ENCODE measurements at places on chromosomes 11 and 22.

- no peak for DNase-seq
Measured at GRCh38 chr11:47408598-47409439, 429 bp downstream of the SLC39A13 start.

- no peak for DNase-seq
Measured at GRCh38 chr22:22841598-22841997, 46.0 kb upstream of the IGLL5 start.

DNA sequence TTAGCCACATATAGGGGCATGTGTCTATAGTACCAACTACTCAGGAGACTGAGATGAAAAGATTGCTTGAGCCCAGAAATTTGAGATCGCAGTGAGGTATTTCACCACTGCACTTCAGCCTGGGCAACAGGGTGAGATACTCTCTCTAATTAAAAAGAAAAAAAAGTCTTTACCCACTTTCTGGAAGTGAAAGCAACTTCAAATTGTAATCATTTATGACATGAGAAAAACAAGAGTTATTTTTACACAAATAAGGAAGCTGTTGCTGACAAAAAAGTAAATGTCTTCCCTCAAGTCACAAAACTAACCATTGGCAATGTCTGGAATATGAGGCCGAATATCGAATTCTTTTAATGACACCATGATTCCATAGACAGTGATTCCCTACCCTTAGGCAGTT lies 71.4 kb downstream of the GLYATL1 start:
- no peak for DNase-seq

DNA sequence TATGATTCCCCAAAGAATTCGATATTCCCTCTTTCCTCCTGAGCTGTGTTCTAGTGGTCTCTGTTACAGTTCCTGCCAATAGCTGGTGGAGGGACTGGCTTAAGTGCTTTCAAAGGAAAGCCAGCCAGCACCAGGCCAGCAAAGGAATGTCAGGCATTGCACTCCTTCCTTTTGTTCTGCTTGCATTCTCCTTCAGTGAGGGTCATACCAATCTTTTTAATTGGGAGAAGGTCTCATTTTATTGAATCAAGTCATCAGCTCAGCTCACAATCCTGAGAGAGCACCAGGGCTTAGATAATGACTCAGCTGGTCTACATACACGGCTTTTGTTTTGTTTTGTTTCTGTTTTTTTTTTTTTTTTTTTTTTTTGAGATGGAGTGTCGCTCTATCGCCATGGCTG lies 222.9 kb downstream of the NAV2 start:
- DNase-seq, result no peak

DNA sequence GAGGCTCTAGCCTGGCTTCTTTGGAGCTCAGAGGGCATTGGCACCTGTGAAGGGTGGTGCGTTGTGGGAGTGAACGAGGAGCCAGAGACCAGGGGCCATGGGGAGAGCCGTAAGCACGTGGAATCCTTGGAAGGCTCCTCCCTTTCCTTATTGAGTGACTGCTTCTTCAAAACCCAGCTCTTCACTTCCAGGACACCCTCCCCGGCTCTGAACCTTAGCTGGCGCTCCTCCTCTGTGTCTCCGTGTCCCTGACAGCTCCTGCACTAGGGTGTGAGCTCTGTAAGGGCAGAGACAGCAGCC lies 26.3 kb downstream of the POLR3H start:
- DNase-seq, result no peak

- no peak for DNase-seq
Measured at GRCh38 chr11:27468995-27469695, 3.4 kb downstream of the LGR4 start.

- DNase-seq, result no peak
Measured at GRCh38 chr11:77589181-77589520, 602 bp upstream of the AQP11 start.

GRCh38 chr11:58061813-58062212 lies 31.1 kb downstream of the OR6Q1 start:
- no peak for DNase-seq

GRCh38 chr11:72814286-72815109 lies at the start of gene ATG16L2:
Gene ATG16L2 (plus strand): TSS chr11:72814411. CDS start chr11:72814446, 35 bp downstream.
- peak; percentile 91 for DNase-seq

DNA sequence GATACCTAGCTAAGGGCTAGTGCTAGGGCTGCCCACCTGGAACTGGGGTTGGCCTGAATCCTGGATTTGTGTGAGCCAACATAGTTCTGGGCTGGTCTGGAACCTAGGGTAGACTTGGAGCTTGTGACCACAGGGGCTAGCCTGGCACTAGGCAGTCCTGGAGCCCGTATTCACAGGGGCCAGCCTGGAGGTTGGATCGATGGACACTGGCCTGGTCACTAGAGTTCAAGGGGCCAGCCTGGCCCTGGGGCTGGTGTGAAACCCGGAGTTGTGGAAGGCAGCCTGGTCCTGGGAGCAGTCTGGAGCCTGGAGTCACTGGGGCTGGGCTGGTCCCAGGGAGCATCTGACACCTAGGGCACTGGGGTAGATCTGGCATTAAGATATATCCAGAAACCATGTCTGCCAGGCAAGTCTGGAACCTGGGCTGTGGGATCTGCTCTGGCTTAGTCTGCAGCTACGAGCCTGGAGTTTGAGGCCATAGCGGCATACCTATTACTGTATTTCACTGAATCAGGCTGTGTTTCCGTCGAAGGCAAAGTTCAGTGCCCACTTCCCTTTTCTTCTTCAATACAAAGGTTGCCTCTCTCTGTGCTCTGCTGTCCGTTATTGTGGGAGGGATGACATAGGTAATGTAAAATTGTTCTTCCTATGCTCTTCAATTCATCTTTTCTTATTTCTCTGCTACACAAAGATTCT lies 9.1 kb upstream of the GLYATL1B start:
- DNase-seq, result no peak

GRCh38 chr11:69352166-69352565 lies 58.2 kb downstream of the MYEOV start:
- no peak for DNase-seq

- DNase-seq, result no peak
Measured at GRCh38 chr11:44566952-44567875, 1.8 kb downstream of the CD82 start.

GRCh38 chr11:134361661-134362060 lies 29.9 kb downstream of the GLB1L2 start:
- no peak for DNase-seq

- DNase-seq, result no peak
Measured at GRCh38 chr22:17734187-17734586, 40.1 kb downstream of the BID start.

- no peak for DNase-seq
Measured at GRCh38 chr11:110094298-110095285, 1.4 kb downstream of the ZC3H12C start.

DNA sequence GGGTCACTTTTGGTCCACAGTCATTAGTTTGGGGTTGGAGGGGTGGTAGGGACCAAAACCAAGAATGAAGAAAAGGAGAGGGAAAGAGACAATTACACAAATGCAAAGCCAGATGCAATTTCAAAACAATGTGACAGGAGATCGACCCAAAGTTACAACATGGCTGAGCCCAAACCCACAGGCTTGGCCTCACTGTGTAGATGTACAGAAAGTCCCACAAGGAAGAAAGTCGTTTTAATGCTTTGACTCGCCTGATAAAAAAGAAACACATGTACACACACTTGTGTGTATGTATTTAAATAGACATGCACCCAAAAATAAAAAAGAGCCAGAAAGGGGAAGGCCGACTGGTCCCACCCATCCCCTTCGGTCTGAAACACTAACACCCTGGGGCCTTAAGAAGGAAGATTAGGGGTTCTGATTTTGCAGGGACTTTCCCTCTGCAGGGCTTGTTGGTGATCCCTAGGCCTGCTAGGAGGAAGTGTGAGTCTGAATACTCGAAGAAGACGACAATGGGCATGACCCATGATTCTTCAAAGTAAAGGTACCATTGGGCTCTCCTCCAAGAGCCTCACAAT lies 104.1 kb downstream of the ETS1 start:
- DNase-seq, result peak; percentile 47

GRCh38 chr11:103875855-103876510 lies 160.5 kb upstream of the DDI1 start:
- no peak for DNase-seq

- no peak for DNase-seq
Measured at GRCh38 chr11:86591631-86592030, 80.8 kb downstream of the ME3 start.

DNA sequence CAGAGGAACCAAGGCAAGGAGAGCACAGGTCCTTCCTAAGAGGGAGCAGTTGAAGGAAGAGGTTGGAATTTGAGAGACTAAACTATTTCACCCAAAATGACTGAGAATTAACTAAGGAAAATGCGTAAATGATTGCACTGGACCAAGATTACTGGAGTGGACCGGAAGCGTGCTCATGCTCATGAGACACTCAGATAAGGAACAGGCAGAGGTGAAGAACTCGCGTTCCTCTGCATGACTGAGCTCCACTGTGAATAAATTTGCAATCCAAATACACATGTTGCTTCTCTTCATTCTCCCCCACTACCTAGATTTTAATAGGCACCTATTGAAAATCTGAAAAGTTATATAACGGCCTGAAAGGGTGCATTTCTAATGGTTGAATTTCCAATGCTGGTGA lies 207.0 kb downstream of the KIRREL3 start:
- no peak for DNase-seq

- DNase-seq, result no peak
Measured at GRCh38 chr11:12185914-12186313, 75.5 kb downstream of the MICAL2 start.

DNA sequence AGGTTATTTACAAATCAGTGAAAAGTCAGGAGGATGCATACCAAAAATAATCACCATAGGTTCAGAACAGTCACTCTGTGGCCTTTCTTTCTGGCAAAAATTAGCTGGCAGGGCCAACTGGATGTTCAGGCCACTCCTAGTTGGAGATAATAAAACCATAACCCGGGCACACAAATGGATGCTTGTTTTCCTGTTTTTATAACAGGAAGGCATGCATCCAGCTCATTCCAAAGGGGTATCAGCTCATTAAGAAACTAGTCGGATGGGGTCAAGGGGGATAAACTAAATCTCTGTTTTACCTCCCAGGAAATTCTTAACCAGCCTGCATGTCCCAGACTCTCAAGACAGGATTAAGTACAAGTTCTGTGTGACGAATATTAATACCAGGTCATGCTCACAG lies 81.0 kb downstream of the FBXO7 start:
- DNase-seq, result no peak

DNA sequence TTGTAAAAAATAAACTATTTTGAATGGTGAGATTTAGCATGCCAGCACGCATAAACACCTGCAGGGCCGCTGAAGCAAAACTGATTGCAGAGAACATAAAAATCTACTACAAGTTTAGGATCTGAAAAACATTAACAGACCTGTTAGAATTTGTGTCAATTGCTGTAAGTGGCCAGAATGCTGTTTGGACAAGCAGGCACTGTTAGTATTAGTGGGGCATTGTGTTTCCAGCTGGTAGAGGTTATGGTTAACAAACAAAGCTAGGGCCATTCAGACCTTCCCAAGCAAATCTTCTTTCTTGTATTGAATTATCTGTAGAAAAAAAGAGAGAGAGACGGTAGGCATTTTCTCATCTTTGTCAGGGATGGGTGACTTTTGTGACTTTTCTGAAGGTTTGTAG lies 57.6 kb upstream of the OLFML1 start:
- DNase-seq, result no peak

DNA sequence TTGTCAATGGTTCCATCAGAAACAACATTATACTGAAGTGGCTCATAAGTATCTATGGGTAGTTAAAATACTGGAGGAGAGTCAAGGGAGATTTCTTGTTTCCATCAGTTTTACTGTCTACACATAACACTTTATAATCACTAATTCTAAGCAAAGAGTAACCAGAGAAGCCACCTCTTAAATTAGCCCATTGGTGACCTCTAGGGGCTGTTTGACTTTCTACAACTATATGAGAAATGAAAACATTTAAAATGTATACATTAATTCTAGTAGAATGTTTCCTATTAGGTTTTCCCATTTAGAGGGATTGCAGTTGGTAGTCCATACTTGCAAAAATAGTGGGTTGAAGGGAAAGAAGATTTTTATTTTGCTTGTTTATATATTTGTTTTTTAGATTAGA lies 504.3 kb downstream of the FAM181B start:
- DNase-seq, result no peak

DNA sequence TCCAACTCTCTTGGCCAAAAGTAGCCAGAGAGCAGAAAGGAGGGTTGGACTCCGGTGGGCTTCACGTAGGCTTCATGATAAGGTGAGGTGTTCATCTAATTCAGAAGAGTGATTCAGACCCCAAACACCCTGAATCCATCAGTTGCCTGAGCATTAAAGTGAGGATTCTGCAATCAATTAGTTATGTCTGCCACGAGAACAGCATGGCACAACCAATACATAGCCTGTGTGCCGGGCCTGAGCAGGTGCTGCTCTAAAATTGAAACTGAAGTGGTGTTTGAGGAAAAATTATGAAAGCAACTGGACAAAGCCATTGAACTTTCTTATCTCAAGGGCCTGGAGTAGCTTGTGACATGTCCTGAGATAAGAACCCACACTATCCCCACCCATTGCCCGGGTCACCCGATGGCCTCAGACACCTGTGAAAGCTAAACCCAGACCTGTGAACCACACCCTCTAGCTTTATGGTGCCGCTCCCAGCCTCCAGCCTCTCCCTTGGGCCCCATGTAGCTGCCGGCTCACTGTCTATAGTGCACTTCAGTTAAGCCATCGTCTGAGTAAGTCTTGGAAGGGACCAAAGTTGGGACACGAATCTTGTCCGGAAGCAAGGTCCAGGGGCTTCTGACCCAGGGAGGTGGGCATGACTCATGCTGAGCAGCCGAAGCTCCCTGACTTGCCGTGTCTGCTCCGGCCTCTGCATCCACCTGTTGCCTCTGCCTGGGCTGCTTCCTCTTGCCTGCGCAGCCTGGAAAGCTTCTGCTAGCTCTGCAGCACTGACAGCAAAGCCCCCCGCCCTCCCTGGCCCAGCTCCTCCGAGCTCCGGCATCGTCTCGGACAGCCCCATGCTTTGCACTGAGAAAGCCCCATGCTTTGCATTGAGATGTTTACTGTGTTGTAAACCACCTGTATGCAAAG lies 5.7 kb upstream of the MYEOV start:
- no peak for DNase-seq

DNA sequence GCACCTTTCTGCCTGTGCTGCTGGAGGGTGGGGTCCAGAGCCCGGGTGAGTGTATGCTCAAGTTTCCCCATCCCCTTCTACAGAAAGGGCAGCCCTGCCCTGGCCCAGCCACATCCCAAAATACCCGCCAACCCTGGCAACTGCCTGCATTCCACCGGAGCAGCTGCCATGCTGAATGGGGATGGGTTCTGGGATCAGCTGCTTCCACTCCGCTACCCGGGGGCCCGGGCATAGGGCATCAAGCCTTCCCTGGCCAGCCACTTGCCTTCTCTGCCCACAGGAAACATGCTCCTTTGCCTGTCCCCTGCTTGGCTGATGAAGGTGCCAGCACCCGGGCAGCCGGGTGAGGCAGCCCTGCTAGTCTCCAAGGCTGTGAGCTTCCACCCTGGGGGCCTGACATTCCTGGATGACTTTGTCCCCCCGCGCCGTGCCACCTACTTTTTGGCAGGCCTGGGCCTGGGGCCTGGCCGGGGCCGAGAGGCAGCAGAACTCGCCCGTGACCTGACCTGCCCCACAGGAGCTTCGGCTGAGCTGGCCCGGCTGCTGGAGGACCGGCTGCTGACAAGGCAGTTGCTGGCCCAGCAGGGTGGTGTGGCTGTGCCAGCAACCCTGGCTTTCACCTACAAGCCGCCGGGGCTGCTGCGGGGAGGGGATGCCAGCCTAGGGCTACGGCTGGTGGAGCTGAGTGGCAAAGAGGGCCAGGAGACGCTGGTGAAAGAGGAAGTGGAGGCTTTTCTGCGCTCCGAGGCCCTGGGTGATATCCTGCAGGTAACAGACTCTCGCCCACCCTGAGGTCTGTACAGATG lies 3.2 kb downstream of the CARNS1 start:
- DNase-seq, result peak; percentile 56

GRCh38 chr22:37697538-37697835 lies 639 bp downstream of the TRIOBP start:
- no peak for DNase-seq

GRCh38 chr11:95147364-95147905 lies 57.8 kb downstream of the ENDOD1 start:
- no peak for DNase-seq

Measured in effector memory CD8-positive, alpha-beta T cell (primary cell).